ENCODE measurements at places on chromosomes 4 and X.
A peak's percentile ranks its signal among the peaks of the same experiment; 100 is the strongest.

- DNase-seq = no peak
Measured at GRCh38 chrX:28901637-28902036, 314.4 kb downstream of the IL1RAPL1 start.

- no peak for DNase-seq
Measured at GRCh38 chr4:126697748-126698147, 935.0 kb upstream of the INTU start.

- no peak for DNase-seq
Measured at GRCh38 chr4:150384249-150384648, 197.7 kb upstream of the MAB21L2 start.

DNA sequence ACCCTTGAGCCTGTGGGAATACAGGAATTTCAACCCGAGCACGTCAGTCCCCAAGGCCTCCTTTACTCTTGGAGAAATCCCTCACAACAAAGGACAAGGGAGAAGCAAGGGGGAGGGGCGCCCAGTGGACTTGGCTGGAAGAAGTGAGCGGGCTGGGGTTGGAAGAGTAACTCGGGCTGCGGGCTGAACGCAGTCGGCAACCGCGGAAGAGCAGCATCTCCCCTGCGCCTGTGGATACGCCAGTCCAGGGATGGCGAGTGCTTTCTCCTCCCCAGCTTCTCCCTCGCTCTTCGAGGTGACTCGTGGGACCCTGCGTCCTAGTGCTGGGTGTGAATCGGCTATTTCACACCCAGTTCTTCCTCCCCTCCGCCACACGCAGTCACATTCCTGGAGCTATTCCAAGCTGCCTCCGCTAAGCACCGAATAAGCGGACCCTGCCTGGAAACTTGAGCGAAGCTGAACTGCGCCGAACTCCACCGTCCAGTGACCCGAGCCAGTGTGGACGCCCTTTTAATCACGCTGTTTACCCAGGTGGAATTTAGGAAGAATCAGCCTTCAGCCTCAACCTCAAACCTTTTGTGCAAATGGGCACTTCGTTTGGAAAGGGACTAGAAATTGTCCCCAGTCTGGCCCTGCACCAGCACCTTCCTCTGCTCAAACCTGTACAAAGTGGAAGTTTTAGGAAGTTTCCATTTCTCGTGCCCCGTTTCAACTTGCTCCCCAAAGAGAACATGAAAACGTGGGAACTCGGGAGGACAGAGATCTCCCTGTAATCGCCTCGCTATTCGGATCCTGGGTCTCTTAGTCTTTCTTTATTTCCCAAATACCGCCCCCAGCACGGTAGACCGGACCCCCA, 64.3 kb upstream of the WDR17 start:
- DNase-seq = no peak

GRCh38 chr4:20422398-20422797, 170.7 kb downstream of the SLIT2 start:
- peak; percentile 50 for DNase-seq

GRCh38 chr4:86757468-86757867, 91.7 kb downstream of the SLC10A6 start:
- DNase-seq = no peak

DNA sequence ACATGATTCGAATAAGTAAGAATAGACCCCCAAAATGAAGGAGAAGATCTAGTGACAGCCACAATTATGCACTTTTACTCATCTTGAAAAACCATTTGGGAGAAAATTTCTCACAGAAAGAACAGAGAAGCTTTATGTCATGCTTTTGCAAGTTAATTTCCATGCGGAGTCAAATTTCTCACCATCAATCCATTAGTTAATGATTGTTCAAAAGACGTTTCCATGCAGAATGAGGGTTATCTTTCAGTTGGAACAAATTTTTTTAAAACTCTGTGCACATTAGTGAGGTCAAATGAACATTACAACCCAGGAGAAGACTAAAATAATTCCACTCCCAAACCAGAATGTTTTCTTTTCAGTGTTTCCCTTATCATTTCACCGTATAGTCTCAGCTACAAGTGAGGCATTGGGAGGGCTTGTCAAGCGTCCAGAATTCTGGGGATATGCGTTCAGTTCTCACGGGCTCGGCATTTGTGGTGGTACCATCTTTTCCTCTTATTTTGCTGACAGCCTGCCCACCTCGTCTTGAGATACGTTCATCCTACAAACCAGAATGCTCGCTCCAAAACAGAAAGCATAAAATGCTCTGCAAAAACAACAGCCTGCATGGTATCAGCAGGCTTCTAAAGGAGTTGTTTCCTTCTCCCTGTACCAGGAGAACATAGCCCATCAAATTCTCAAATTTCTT, 130.8 kb upstream of the TBL1X start:
- DNase-seq = no peak

DNA sequence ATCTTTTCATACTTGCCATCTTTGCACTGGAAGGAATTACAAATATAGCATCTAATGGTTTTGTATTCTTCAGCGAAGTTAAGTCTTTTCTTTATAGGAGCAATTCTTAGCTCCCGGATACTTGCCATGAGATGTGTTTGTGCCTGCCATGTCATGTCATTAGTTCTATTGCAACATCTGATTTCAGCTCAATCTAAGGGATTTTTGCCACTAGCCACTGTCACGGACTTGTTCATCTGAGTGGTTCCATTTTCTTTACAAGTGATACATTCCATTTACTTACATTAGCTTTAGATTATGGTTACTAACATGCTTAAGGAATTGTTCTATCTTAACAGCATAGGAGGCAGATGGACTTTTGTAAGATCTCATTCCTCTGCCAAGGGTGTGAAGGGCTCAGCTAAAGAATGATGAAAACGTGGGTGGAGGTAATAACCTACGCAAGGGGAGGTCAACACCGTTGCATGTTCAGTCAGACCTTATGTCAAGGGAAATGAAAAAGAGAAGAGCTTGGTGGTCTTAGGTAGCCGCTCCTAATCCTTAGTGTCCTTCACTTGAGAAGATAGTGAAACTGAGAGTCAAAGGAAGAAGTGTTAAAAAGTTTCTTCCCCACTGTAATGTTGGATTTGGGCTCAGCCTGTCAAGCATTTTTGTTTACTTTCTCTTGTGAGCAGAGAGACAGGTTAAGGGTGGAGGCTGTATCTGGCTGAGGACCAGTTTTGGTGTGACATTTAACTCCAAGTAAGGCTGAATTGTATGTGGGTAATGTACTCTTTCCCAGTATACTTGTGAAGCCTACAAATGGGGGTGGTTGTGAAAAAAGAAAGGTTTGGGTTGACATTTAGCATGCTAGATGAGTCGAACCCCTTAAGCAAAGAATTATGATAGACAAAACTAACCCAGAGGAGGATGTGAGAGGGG, 3.6 kb upstream of the KLHL2 start:
- no peak for DNase-seq

DNA sequence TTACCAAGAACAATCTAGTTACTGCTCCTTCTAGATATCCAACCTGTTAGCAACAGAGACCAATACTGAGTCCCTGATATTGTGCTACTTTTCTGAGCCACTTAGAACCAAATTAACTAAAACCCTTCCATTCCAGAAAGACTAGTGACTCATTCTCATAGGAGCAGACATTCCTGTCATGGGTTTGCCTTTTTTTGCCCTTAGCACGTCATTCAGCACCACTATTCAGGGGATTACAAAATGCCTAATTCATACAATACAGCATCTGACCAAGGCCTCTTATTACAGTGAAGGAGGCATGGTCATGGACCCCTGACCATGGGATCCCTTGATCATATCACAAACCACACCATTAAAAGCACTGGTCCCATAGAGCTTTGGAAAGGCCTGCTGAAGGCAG, 123.8 kb upstream of the CXCL13 start:
- no peak for DNase-seq

DNA sequence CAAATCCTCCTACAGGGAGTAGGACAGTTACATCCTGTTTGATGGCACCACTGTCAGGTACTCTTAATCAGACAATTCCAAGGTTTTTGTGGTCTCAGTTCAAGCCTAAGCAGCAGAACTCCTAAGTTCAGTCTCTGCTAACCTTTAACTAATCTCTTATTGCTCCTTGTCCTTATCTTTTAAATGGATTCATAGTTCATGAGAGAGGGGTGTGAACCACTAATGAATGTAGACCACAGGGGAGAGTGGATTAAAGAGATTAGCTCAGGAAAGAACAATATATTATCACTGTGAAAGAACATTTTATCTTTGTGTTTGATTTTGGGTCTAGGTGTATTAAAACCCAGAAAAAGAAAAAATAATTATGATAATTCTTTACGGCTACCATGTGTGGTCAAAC, 168.9 kb downstream of the DCK start:
- DNase-seq = no peak

DNA sequence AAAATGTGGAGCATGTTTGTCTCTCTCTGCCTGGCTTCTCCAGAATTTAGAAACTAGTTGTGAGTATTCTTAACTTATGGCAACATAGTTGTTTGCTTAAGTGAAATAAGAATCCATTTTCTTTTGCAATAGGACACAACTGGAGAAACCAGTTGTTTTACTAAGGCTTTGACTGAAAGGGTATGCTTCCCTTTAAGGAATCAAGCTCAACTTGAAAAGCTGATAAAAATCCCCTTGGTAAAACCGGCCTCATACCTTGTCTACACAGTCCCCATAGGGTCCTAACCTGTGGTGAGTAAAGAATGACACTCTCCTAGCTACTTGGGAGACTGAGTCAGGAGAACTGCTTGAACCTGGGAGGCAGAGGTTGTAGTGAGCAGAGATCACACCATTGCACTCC, 139.8 kb downstream of the NR3C2 start:
- DNase-seq = no peak

DNA sequence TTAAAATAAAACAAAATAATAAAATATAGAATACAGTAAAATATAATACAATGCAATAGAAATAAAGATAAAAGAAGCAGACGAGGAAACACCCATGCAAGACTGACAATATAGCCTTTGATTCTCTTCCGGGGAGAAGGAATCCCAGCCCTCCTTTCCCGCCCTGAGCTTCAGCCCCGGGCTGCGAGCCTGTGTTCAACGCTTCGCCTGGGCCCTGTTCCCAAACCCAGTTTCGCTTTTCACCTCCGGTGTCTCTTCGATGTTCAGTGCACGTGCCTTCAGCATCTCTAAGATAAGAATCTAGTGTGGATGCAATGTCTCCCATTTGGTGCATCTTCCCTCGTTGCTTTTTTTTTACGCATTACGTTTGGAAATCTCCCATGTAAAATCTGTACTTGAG, 38.4 kb upstream of the ARSD start:
- no peak for DNase-seq

GRCh38 chr4:98639523-98639922, 18.9 kb downstream of the TSPAN5 start:
- DNase-seq = peak; percentile 16

DNA sequence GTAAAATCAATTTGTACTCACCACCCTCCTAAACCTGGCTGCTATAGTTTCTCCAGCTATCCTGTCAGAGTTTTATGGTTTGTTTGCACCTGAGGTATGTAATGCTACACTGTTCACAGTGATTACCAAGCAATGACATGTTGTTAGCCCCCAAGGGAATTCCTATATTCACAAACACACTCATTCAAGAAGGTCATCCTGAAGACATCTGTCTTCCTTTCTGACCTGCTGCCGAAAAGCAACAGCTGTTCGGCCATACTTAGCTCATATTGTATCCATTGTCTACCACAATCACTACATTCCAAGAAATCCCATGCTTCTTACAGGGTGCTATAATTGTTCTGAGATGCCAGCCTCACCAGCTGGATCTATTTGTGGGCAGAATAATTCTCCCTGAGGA, 160.1 kb upstream of the GYPA start:
- DNase-seq = no peak

DNA sequence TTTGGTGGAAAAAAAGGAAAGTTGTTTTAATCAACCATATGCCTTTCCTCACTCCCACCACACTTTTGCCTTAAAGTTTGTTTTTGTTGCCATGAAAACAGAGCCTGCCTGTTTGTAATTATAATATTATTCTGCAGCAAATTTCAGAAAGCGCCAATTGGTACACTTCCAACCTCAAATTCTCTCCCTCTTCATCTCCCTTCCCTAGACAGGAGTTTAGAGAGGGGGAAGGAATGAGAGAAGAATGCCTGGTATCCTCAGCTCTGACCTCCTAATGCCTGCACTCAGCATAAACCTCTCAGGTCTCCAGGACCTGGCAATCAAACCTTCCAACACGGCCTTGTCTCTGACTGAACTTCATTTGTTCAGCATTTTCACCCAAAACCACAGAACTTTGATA, 138.4 kb upstream of the HCCS start:
- no peak for DNase-seq

- no peak for DNase-seq
Measured at GRCh38 chr4:137754652-137755471, 222.6 kb upstream of the PCDH18 start.

GRCh38 chr4:83644677-83645659, 109.1 kb downstream of the GPAT3 start:
- peak; percentile 79 for DNase-seq

DNA sequence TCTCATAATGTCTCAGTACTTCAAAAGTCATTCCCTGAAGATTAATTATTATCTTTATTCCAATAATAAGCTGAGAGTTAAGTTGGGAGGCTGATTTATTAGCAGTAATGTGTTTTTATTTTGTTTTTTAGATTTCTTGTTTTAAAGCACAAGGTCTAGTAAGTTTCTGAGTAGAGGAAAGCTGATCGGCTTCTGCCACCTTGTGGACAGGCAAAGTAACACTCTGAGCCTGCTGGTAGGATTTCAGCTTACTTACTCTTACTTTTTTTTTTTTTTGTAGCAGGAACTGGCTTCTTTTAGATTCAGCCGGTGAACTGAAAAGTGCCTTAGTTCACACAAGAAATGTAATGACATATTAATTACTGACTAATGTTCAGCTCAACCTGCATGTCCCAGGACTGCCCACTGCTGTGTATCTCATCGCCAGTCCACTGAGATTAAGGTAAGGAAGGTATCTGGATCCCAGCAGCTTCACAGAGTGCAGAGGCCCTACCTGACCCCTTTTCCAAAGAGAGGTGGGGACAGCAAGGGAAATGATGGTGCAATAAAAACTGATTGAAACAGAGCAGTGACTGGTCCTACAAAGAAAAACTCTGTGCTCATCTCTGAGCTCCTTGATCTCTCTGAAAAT, 126.5 kb downstream of the ADGRA3 start:
- peak; percentile 68 for DNase-seq

DNA sequence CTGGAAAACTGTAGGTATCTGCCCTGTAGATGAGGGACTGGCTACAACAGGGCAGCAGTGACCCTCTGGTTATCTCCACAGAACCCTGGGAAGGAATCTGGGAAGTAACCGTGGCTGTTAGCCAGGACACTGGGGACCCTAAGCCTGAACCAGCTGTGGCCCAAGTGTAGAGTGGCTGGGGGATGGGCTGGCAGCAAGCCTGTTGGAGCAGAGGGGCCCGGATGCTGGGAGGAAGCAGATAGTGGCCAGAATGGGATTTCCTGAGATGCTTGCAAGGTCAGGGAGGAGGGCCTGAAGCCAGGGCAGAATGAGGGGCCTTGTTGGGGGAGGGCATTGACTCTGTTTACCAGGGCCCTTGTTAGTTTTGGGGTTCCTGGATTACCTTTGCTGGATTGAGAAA, 161.0 kb upstream of the EOLA2 start:
- DNase-seq = no peak
